ENCODE measurements at places on chromosomes 4 and X.

DNA sequence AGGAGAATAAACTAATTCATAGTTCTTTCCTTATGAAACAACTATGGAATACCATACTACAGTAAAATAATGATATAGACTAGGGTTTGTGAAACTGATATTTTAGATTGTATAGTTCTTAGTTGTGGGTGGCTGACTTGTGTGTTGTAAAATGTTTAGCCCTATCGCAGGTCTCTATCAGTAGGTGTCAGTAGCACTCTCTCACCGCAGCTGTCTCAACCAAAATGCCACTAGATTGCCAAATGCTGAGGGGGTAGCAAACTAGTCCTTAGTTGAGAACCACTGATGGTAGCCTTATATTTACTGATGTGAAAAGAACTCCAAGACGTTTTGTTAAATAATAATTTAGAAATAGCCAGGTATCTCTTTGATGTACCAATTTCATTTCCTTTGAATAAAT is 48.1 kb downstream of the RHOXF2B start:
- no peak for DNase-seq

DNA sequence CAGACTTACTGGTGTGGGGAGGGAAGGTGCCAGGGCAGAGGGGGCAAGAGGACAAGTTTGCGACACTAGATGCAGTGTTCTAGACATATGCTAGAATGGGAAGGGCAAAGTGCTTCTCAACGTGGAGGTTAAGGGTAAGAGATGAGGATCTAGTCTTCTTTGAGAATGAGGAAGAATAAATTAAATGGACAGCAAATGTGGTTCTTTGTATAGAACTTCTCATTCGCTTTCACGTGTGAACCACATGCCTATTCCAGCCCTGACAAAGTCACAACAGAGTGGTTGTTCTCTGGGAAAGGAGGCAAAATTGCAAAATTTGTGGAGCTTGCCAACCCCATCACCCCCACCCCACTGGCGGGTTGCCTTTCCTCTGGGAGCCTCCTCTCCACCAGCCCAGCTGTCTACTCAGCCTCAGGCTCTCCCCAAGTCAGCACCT is 1.5 kb upstream of the ANXA5 start:
- DNase-seq = no peak

- DNase-seq = no peak
These were observed 80.5 kb upstream of the PPARGC1A start for GRCh38 chr4:23970201-23970850.

DNA sequence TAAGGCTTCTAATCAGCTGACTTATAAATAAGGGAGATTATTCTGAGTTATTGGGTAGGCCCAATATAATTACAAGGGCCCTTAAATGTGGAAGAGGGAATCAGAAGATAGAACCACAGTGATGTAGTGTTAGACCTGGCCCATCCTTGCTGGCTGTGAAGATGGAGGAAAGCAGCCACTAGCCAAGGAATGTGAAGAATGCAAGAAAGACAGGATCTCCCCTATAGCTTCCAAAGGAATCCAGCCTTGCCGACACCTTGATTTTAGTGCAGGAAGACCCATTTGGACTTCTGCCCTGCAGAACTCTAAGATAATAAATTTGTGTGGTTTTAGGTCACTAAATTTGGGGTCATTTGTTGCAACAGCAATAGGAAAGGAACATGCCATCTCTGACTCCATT is 150.6 kb downstream of the SPATA18 start:
- no peak for DNase-seq

GRCh38 chr4:174047363-174047762 is 236.1 kb downstream of the FBXO8 start:
- no peak for DNase-seq

DNA sequence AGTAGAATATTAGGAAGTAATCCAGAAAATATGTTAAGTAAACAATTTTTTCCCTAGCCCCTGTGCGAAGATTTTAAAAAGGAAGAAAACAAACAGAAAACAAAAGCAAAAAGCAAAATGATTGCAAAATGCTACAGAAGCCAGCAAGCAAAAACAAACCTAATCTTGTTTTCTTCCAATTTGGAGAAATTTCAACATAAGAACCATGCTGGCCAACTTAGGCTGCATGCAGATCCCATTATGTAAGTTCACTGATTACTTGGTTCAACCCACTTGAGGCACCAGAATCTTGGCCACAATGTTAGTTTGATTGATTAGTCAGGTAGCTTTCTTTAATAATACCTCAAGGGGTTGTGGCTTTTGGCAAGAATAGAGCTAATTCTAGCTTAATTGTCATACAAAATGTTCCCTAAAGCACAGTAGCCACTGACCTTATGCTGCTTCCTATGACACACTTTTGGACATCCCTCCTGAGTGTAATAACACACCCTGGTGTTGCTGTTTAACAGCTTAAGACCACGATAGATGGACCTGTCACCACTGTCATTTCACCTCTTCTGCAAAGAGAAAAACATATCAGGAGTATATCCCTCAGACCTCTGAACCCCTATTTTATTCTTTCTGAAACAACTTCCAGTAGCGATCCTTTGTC is 2342.1 kb downstream of the PCDH7 start:
- no peak for DNase-seq

DNA sequence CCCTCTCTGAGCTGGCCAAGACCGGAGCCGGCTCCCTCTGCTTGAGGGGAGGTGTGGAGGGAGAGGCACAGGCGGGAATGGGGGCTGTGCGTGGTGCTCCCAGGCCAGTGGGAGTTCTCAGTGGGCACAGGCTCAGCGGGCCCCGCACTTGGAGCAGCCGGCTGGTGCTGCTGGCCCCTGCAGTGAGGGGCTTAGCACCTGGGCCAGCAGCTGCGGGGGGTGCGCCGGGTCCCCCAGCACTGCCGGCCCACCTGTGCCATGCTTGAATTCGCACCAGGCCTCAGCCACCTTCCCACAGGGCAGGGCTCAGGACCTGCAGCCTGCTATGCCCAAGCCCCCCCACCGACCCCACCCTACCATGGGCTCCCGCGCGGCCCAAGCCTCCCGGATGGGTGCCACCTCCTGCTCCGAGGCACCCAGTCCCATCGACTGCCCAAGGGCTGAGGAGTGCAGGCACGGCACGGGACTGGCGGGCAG is 602.5 kb downstream of the KCTD8 start:
- no peak for DNase-seq

DNA sequence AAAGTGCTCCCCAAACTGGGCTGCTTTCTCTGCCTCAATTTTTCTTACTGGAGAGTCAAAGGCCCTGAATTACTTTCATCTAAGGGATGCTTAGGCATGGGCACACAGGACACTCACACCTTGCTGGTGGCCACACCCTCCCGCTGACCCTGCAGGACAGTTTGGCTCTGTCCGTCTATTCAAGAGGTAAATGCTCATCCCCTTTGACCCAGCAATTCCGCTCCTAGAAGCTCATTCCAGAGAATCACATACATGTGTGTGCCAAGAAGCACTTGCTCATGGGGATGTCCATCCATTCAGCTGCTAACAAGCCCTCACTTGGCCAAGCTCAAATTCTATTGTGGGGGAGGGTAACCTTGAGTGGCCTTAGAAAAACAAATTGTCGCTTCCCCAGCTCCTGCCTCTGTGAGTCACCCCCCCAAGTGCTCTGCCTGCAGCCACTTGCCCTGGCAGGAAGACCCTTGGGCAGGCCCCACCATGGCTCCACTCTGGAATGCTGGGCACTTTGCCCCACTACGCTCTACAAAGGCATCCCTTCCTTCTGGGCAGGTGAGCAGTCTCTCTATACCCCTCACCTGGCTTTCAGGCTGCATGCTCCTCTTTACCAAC is 54.5 kb downstream of the HTRA3 start:
- DNase-seq = no peak

GRCh38 chr4:142345924-142346323 is 500.2 kb downstream of the INPP4B start:
- DNase-seq = no peak

DNA sequence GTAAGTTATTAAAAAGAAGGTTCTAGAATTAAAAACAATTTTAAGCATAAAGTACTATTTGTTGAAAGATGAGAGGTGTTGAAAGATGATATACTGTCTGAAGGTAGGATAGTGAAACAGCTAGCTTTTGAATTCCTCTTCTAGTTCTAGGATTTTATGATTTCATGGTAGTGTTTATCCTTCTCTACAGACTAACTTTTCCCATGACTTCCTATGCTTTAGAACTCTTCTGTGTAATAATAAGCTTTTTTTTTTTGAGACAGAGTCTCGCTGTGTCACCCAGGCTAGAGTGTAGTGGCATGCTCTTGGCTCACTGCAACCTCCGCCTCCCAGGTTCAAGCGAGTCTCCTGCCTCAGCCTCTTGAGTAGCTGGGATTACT is 96.0 kb upstream of the NUDT6 start:
- DNase-seq = no peak

DNA sequence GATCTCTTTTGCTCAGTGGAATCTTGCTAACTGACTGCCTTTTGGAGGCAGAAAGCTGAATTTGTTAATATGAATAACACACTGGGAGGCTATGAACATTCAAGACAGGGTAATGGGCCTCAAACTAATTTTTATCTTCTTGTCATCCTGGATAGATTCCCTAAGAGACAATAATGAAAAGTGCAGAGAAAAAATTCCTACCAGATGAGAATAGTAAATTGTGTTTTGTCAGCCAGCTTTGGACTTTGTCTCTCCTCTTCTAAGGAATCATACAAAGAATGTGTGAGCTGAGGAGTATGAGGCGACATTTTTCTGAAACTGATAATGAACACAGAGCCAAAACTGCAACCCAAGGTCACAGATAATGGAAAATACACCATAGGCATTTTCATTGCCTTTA is 649.3 kb downstream of the IQCM start:
- no peak for DNase-seq

DNA sequence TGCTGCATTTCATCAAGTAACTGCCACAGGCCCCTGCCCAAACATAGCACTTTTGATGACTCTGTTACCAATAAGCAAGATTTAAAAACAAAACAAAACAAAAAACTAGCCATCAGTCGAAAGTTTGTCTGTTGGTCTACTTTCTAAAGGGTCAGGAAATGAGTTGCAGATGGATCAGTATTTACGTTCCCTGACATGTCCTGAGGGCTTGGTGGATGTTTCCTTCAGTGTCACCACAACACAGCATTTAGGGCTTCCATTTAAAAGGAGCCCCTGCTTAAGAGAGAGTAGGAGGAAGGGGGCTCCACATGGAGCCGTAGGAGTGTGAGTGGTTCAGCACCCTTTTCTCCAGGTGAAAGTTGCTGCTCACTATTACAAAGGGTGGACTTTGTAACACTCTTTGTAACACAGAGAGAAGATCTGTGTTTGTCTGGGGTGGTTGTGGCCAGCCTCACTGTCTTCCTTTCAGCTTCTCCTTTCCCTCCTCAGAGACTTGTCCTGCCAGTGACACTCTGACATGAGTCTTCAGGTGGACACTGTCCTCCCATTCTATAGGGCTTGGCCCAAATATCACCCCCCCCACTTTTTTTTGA is 167.5 kb upstream of the PDE5A start:
- no peak for DNase-seq

GRCh38 chrX:93346309-93346708 is 327.1 kb downstream of the NAP1L3 start:
- DNase-seq = no peak

All from activated CD4-positive, CD25-positive, alpha-beta regulatory T cell treated with anti-CD3 and anti-CD28 coated beads, Interleukin-2, amount 50 U/mL, for 16 hours (primary cell).